ENCODE measurements at places on chromosomes 6 and 20.

GRCh38 chr6:89007209-89008000 lies 44.0 kb upstream of the RNGTT start:
- no peak for DNase-seq

DNA sequence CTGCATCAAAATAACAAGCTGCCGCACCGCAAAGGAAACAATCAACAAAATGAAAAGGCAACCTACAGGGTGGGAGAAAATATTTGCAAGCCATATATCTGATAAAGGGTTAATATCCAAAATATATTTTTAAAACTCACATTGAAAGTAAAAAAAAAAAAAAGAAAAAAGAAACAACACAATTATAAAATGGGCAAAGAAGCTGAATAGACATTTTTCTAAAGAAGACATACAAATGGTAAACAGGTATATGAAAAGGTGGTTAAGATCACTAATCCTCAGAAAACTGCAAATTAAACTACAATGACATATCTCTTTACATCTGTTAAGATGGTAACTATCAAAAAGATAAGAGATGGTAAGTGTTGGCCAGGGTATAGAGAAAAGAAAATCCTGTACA lies 105.4 kb upstream of the LY86 start:
- no peak for DNase-seq

GRCh38 chr20:11926292-11926998 lies 8.8 kb downstream of the BTBD3 start:
- no peak for DNase-seq

GRCh38 chr6:136158971-136159370 lies 91.1 kb downstream of the MTFR2 start:
- DNase-seq, result no peak

DNA sequence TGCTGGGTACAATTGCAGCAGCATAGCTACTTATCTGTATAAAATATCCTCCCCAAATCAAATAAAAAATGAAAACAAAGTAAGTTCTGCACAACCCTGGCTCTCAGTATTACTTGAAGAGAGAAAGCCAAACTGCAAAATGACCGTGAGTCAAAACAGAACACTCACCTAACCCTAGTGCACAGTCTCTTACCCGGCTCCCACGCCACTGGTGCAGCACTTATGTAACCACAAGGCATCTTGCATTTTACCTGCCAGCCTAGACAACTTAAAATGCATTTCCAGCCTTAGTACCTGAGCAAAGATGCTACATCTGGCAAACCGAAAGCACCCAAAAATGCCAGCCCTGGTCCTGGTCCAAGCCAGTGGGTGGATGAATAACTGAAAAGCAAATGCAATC lies 12.4 kb upstream of the SIRPB1 start:
- DNase-seq, result no peak

DNA sequence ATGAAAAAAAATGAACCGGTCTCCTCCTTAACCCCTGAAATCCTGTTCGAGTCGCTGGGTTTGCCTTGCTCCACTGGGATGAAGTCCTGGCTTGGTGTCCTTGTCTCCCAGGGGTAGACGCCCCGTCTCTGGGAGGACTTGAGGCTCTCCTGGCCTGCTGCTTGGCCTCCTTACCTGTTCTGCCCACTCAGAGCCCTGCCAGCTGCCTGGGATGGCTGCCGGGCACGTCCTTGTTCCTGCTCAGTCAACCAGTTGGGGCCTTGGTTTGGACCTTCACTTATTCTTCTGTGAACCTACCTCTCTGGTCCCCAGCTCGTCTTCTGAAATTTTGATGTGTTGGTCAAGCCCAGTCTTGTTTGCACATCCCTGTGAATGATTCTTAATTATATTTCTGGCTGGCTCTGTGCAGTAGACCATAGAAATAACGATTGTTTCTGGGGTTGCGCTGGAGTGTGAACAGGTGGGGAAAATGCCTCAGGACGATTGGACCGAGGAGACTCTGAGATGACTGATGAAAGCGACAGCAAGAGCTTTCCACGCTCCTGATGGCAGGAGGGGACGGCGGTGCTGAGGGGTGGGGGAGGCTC lies 126.5 kb upstream of the ESR1 start:
- no peak for DNase-seq

DNA sequence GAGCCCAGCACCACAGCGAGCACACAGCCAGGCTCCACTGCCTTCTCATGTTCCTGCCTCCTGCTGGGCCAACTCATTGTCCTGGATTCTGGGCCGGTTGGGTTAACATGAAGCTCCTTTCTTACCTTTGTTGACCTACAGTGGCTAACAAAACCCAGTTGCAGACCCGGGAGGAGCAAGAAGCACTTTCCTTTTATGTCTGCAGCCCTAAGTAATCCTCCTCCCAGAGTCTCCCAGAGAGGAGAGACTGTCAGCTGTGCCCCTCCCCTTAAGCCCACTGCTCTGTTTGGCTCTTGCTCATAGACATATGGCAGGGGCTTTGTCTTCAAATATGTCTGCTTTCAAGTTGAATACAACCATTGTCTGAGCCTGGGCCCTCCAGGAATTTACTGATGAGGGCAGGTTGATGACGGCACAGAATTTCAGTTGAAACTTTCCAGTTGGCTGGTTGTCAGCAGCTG lies 55.2 kb downstream of the PSMB1 start:
- DNase-seq, result no peak

DNA sequence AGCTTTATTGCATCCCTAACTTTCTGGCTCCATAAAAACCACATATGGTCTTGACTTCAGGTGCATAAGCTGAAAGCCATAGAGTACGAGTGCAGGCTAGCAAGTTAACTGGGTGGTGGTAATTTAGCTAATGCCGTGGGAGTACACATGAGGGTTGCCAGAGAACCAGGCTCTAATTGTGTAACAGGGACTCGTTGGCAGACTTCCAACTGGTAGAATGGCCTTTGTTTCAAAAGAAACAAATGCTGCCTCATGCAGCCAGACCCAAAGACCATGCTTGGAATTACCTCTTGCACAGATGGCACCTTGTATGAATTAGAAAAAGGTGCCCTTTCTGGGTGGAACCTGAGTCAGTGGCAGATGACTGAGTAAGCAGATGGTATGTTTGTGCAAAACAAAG lies 73.2 kb downstream of the LY86 start:
- no peak for DNase-seq

DNA sequence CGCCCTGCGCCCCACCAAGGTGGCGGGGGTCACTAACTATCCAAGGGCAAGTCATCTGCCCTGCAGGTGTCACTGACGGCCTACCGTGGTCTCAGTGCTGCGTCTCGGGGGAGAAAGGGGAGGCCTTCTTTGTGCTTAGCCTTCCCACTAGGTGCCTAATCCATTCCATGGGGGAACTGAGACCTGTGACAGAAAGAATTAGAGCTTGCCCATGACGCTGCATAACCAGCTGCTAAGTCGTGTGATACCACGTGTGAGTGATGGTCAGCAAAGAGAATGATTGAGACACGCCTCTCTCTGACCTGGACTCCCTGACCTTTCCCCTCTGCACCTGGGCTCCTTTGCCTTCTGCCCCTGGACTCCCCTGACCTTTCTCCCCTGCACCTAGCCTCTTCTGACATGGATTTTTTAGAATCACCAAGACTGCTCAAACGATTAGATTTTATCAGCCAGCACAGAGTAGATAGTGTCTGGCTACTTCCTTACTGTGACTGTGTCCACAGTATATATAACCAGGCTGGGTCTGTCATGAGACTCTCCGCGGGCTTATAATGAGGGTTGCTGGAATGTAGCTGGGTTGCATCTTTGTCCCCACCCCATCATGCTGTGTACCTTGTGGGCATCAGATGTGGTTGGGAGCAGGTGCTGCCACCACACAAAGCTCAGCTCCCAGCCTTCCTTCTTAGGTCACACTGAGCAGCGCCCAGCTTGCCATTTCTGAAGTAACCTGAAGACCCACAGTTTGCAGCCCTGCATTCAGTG lies 140.6 kb downstream of the TMEM242 start:
- DNase-seq, result no peak

- no peak for DNase-seq
Measured at GRCh38 chr6:86712039-86712438, 225.3 kb upstream of the HTR1E start.

- DNase-seq, result no peak
Measured at GRCh38 chr6:51099201-51099600, 280.5 kb downstream of the TFAP2B start.

- DNase-seq, result no peak
Measured at GRCh38 chr6:144296973-144297372, 11.8 kb downstream of the UTRN start.

GRCh38 chr20:32976746-32977145 lies 27.5 kb downstream of the SUN5 start:
- no peak for DNase-seq

GRCh38 chr6:154821638-154822037 lies 88.4 kb downstream of the SCAF8 start:
- no peak for DNase-seq

DNA sequence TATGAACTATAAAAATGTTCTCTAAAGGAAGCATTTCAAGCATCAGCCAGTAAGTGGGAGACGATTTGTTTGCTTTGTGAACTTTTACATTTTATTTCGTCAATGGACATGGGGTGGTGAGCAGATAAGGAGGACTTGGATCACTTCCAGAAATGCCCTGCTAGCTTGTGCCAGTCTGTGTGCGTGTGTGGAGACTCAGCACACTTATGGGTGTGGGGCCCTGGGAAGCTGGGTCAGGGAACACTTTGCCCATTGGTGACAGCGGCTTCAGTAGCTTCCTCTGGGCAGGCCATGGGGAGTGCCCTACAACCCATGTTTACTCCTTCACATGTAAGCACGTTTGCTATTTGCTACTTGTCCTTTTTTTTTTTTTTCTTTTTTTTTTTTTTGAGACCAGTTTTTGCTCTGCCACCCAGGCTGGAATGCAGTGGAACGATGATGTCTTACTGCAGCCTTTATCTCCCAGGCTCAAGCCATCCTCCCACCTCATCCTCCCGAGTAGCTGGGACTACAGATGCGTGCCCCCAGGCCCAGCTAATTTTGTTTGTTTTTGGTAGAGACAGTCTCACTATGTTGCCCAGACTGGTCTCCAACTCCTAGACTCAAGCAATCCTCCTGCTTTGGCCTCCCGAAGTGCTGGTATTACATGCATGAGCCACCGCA lies 24.2 kb downstream of the PRDM1 start:
- no peak for DNase-seq

DNA sequence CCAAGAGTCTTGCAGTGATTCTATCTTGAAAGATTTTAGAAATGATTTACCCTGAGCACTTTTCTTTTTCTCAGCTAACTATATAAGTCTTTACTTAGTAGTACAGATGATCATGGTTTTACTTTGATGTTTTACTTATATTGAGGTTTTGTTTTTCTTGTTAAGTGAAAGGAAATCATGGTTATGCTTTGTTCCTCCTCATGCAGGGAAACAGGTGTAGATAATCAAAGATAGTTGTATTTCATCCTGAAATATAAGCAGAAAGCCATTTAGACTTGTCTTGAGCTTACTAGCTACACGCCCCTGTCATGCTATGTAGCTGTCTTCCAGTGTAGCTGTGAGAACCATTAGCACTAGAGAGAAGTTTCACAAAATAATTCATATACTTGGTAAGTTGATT lies 113.9 kb downstream of the HIVEP1 start:
- DNase-seq, result no peak

GRCh38 chr6:1702580-1703051 lies 92.9 kb downstream of the FOXC1 start:
- no peak for DNase-seq

DNA sequence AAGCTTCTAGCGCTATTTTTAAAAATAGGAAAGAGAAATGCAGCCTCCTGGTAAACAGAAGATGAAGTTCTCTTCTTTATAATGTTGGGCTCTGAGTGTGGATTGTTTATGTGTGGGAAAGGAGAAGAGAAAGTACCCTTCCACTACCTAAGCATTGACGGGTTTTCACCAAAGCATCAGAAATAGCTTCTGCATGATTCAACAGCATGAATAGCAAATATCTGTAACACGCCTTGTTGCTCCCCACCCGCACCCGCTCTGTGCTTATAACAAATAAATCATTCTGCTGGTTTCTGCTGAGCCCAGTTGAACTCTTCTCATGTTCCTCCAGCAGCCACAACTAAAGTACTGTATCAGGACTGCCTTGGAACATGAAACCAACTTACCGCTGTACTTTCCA lies 20.7 kb downstream of the TXLNB start:
- DNase-seq, result no peak

DNA sequence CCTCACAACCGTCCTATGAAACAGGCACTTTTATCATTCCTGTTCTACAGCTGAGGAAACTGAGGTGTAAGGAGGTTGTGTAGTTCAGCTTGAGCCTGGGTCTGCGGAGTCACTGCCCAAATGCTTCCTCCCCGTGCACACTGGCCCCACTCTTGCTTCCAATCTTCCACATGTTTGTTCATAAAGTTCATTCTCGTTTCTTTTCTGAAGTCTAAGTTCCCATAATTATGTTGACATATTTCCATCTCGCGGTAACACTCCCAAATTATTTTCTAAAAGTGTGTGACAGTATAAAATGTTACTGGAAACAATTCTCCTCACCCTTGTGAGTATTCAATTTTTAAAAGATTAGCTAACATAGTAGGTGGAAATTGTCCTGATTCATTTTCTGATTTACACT lies 106.9 kb downstream of the SLC22A3 start:
- no peak for DNase-seq

GRCh38 chr6:56551409-56552120 lies 91.1 kb downstream of the DST start:
- no peak for DNase-seq

DNA sequence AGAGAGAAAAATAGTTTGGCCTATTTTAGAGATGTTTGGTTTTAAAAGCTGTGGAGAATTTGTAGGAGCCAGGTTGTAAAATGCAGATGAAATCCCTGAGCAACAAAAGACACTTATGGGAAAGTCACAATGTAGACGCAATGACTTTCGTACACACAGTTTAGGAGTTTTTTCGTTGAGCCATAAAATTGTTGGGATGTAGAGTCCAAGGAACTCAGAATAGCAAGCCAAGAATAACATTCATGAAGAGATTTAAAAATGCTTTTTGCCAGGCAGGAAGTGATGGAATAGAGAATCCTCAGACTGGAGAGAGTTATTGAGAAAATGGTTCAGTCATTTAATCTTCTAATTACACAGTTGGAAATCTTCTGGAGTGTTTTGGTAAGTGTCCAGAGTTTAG lies 11.5 kb upstream of the PROKR2 start:
- no peak for DNase-seq

GRCh38 chr6:119902681-119903080 lies 553.1 kb upstream of the MAN1A1 start:
- DNase-seq, result no peak

GRCh38 chr6:4091941-4092340 lies 13.0 kb upstream of the FAM217A start:
- DNase-seq, result no peak

GRCh38 chr6:34559651-34560365 lies 3.7 kb upstream of the SPDEF start:
- no peak for DNase-seq

GRCh38 chr6:154766288-154766687 lies 33.1 kb downstream of the SCAF8 start:
- DNase-seq, result no peak

- DNase-seq, result no peak
Measured at GRCh38 chr20:43364001-43364400, 93.7 kb upstream of the SRSF6 start.

- DNase-seq, result no peak
Measured at GRCh38 chr20:43786885-43787284, 60.1 kb upstream of the GTSF1L start.

- DNase-seq, result no peak
Measured at GRCh38 chr20:31859266-31859997, 10.9 kb downstream of the DUSP15 start.

GRCh38 chr20:34984756-34985261 lies 29.1 kb downstream of the MYH7B start:
- no peak for DNase-seq

GRCh38 chr6:31396422-31397152 lies 6.8 kb upstream of the MICA start:
- DNase-seq, result peak; percentile 90

Measured in activated CD4-positive, alpha-beta T cell treated with anti-CD3 and anti-CD28 coated beads for 24 hours (primary cell).